Hindlimb muscle (tissue), 1 donor: ENCODE measurements at places on chromosomes 6 and 20.

GRCh38 chr20:46229478-46230105 is 78.7 kb downstream of the CDH22 start:
- no peak for DNase-seq

DNA sequence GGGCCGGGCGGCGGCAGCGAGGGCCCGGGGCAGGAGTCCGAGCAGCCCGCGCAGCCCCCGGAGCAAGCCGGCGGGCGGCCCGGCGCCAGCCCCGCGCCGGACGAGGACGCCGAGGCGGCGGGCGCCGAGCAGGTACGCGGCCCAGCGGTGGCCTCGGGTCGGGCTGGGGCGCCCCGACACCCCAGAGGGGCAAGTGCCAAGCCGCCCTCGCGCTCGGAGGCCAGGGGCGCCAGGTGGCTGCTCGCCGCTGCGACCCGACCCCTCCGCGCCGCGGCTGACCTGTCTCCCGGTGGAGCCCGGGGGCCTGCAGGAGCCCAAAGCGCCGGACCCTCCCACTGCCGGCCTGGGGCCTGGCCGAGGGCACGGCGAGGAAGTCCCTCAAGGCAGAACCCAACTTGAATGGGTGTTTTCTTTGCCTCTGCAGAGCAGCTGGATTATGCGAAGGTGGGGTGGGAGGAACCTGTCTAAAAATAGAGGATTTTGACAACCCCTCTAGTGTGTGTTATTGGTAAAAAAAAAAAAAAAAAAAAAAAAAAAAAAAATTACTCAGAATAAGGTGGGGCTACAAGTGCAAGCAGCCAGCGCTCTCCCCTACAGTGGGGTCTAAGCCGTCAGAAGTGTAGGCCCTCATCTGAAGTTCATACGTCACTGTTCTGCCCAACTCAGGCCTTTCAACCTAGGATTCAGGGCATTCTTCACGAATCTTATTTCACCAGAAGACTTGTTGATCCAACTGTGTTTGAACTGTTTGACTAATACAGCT is 609 bp downstream of the OGFRL1 start:
- DNase-seq: peak; percentile 24

GRCh38 chr20:31707994-31708735 is 14.5 kb downstream of the BCL2L1 start:
- DNase-seq: peak; percentile 65

- DNase-seq: no peak
Measured at GRCh38 chr6:87151471-87151780, 3.9 kb upstream of the ZNF292 start.

DNA sequence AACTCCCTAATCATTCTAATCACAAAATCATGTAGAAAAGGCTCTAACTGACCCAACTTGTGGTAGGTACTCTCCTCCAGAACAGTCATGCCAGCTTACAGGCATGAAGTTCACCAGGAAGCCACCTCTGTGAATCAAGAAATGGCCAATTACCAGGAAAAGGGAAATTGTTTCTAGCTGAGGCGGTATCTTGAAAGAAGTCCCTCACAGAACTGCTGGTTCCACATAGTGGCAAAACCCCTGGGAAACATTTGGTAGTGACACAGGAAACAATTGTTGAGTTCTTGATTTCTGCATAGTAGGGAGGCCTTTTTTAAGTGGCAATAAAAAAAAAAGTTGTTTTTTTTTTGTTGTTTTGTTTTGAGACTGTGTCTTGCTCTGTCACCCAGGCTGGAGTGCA is 3.4 kb upstream of the ZHX3 start:
- no peak for DNase-seq

GRCh38 chr6:170037541-170038250 is 253.2 kb downstream of the DLL1 start:
- DNase-seq: no peak

DNA sequence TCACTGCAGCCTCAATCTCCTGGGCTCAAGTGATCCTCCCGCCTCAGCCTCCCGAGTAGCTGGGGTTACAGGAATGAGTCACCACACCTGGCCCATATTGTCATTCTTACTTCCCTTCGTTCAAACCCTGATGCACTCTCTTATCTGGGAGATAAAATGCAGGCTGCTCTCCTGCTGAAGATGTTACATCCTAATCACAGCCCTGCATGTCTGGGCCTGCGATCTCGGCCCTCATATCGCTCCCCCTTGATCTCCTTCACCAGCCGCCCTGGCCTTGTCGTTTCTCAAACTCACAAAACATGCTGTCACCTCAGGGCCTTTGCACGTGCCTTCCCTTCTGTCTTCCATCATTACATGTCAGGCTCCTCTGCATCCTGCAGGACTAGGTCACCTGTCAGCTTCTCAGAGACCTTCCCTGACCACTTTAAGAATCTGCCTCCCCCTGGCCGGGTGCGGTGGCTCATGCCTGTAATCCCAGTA is 8.8 kb upstream of the C20orf203 start:
- no peak for DNase-seq

GRCh38 chr20:16311756-16312155 is 261.5 kb downstream of the KIF16B start:
- no peak for DNase-seq

DNA sequence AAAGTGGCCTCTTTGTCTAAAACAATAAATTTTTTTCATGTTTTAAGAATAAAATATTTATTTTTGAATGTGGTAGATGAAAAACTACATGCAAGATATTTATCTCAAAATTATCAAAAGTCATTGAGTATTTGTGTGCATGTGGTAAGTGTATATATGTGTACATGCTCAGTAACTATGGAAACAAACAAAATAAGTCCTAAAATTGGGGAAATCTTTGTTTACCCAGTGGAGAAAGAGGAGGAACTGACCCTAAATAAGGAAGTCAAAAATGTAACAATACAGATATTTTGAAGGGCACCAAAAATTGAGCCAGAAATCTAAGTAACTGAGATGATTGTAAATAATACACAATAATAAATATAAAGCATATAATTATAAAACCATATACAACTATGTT is 639.2 kb downstream of the MAFB start:
- DNase-seq: no peak

- DNase-seq: no peak
Measured at GRCh38 chr20:32829311-32830005, 9.7 kb downstream of the MAPRE1 start.

GRCh38 chr20:44112889-44113617 is 73.9 kb downstream of the JPH2 start:
- no peak for DNase-seq

DNA sequence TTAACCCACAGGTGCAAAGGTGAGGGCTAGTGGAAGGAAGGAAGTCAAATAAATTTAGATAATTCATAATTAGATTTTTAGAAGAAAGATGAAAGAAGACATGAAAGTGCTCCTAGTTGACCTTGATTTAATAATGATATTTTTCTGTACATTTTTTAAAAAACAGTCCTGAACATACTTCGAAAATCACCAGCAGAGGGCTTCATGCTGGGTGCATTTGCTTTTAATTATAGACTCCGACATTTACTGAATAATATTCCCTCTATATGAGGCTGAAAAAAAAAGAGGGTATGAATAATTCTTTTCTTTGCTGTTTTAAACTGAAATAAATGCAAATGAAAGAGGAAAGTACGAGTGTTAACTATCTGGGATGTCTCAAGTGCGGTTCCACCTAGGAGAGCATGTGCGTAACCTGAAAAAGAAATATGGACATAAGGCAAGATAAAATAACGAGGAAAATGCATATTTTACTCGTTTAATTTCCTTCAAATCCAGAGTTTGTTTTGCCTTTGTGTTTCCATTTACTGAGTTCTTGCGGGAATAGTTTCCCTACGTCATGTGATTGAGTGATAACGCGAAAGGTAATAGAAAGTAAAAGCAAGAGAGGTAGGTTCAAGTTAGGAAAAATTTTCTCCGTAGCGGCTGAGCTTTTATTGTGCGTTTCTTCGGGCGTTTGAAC is 3.1 kb upstream of the TFAP2B start:
- no peak for DNase-seq

- no peak for DNase-seq
Measured at GRCh38 chr20:61803915-61804751, 261.5 kb downstream of the TAF4 start.

GRCh38 chr6:5695260-5696245 is 311.2 kb downstream of the NRN1 start:
- no peak for DNase-seq

GRCh38 chr6:132132924-132133639 is 181.9 kb upstream of the CCN2 start:
- DNase-seq: peak; percentile 29

- no peak for DNase-seq
Measured at GRCh38 chr6:150639823-150640331, 40.2 kb downstream of the PLEKHG1 start.

DNA sequence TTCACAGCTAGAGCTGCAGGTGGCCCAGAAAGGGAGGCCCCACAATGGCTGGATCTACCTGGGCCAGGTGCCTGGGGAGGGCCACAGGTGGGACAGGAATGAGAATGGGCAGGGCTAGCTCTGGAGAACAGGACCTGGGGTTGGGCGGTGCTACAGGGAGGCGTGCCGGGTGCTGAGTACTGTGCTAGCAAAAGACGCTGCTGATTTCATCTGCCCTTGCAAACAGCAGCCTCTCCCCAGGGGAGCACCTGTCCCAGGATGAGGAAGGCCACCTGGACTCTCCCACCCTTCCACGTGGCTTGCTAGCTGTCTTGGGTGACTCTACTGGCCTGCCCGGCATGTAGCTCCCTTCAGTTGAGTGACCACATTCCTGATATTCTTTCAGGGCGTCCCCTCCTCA is 6.6 kb upstream of the YTHDF1 start:
- DNase-seq: no peak

GRCh38 chr20:56606174-56606945 is 22.7 kb upstream of the TFAP2C start:
- no peak for DNase-seq

GRCh38 chr6:11654876-11655275 is 117.3 kb downstream of the TMEM170B start:
- no peak for DNase-seq

DNA sequence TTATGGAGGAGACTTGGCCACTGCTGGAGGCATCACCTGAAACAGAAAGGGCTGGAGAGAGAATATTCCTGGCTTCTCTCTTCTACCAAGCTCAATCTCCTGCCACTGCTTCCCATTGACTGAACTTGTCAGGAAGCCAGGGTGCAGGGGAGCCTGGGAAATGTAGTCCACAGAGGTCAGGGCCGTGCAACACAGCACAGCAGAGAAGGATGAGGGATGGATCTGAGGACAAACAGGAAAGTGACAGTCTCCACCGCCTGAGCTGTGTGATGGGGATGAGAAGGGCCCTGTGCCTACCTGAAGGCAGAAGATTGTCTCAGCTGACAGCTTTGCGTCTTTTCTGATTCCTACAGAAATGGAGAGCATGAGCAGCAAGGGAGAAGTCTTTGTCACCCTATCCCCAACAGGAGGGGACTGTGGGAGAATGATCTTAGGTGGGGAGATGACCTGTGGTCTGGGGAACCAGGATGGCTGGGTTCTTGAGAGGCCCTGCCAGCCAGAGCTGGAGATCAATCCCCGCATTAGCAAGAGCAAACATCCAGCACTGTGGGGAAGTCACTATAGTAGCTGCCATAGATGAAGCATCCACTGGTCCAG is 114.2 kb downstream of the SNX5 start:
- no peak for DNase-seq

- no peak for DNase-seq
Measured at GRCh38 chr20:38200646-38201045, 35.6 kb upstream of the TGM2 start.

DNA sequence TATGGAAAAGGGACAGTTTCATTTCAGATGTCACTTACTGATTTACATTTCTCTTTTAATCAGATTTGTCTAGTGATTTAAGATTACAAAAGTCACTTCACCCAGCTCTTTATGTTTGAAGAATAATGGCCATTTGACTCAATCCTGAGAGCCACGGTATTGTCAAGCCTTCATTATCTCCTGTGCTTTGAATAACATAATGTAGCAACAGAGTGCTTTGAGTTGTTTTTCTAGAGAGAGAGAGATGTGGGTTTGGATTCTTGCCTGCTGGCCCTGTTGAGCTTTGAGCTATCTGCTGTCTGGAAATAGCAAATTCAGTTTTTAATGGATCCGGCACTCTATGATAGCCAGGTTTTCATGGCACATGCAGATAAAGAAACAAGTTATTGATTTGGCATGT is 478.4 kb upstream of the SOX4 start:
- no peak for DNase-seq

GRCh38 chr6:446418-447366 is 55.1 kb downstream of the IRF4 start:
- DNase-seq: no peak

- no peak for DNase-seq
Measured at GRCh38 chr6:37114612-37115011, 55.3 kb upstream of the PIM1 start.

DNA sequence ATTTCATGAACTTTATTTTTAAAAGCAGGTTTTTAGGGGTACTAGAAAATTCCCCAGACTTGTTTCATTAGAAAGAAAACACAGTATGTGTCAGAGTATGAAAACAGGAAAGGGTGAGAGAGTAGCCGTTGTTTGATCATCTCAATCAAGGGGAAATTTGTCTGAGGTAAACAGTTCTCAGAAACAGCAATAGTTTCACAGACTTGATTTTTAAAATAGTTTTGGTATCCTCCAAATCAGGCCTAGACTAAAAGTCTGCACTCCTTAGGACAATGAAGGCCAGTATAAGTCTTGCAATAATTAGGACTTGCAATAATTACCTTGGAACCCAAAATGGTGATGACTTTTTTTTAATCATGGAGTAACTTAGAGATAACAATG is 176.6 kb upstream of the TAB2 start:
- no peak for DNase-seq

DNA sequence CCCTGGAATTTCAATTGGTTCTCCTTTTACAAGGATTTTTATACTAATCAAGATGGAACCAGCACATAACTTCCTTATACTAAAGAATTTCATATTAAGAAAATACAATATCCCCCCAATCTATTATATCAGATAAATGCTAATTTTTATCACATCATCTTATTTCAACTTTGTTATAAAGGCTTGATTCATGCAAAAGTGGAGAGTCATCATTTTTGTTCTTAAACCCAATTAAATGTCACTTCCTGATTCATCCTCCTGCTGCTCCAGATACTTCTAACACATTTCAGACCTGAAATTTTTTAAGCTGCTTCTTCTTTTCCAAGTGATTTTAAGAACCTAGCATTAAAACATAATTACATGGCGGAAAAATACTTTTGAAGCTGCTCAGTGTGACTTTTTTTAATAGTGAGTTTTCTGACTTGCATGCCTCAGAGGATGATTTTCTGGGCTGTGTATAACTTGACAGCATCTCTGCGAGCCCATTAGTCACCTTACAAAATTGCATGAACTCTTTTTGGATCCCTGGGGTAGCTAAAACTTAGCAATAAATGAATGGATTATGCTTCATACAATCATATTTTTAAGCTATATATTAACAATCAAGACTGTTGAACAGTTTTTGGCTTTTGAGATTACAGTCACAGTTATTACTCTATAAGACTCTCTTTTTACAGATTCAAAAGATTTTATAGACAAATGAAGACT is 134.1 kb downstream of the ELOVL4 start:
- no peak for DNase-seq

GRCh38 chr20:8144282-8145245 is 12.5 kb downstream of the PLCB1 start:
- no peak for DNase-seq

- DNase-seq: no peak
Measured at GRCh38 chr6:165821754-165822153, 158.7 kb upstream of the PDE10A start.

- DNase-seq: no peak
Measured at GRCh38 chr6:209432-210103, 82.7 kb upstream of the DUSP22 start.
